ENCODE measurements at places on chromosomes 2 and 18.

DNA sequence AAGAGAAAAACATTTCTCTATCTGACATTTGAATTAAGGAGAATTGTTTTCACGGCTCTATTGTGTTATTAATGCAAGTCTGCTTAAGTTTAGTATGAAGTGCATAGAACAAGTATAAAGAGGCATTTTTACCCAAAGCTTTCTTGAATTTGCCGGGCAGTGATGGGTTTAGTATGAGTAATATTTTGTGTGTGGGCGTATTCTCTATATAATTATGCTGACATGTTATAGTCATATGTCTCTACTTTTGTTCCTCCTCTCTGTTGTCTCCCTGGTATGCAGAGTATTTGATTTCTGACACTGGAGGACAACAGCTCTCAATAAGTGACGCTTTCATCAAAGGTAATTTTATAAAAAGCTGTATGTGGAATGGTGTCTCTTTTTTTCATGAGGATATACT lies 45.9 kb downstream of the PIKFYVE start:
- no peak for DNase-seq

DNA sequence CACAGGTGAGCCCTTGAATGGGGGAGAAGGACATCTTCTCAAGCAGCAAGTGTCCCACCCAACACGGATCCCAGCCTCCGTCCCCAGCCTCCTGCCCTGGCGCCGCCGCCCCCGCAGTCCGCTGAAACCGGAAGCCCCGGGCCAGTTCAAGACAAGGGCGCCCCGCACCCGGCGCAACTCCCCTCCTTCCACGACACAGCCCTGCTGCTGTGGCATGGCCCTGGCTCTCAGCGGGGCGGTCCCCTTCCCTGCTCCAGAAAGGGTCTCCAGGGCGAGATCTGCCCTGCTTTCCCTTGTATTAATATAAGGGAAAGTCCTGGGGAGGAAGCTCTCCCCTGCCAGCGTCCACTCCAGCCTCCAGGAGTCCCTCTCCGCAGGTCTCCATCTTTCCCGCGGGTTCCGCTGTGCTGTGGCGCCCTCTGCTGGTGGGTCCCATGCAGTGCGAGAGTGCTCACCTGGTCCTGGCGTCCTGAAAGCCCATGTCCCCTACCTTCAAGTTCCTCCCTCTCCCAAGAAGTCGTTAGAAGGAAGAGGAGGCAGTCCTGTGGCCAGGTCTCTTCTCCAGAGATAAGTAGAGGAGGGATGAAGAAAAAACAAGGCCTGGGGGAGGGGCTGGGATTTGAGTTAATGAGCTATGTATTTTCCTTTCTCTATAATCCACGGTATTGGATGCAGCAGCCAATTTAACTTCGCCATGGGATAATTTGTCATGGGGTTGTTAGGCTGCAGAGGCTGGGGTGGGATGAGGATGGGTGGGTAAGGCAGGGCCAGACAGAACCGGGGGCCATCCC lies 176.0 kb downstream of the SMAD2 start:
- no peak for DNase-seq

DNA sequence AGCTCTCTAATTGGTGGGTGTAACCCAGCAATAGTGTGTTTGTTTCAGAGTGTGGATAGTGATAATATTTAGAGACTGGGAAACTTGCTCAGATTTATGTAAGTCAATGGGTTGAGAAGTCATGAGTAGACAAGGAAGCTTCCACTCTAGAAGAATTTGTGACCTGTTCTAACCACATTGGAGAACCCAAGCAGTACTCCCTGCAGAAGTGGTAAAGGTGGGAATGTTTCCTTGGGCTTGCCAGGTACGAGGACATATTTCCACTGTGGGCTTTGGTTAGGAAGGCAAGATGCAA lies 350.4 kb downstream of the THSD7B start:
- no peak for DNase-seq

- no peak for DNase-seq
Observed at GRCh38 chr2:217980036-217980435, 22.8 kb downstream of the TNS1 start.

GRCh38 chr18:37362158-37362890 lies 203.3 kb downstream of the CELF4 start:
- no peak for DNase-seq

DNA sequence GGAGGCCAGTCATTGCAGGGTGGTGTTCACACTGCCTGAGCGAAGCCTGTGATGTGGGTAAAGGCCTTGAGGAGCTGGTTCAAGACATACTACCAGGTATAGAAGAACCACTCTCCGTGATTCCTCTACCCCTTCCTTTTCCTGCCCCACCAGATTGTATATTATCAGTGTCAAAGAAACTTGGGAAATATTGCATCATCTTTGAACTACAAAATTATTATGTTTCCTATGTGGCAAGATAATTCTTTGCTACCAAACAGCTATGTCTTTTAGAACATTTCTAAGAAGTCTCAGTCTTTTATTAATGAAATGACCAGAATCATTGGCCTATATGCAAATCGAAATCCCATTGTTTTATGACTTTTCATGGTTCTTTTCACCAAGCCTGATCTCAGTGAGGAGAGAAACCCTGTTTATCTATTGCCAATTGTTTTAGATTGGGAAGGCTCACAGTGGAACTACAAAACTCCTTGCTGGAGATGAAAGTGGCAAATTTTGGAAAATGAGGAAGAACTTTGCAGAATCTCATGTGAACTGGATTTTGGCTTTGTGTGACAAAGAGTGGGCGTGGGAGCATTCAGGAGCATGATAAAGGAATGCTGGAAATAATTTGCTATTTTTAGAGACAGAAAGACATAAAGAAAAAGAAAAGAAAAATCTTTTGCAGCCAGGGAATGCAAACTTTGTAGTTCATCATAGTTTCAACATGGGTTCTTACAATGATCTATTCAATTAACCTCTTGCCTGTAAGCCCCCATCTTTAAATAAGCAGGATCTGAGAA lies 286.9 kb downstream of the INSIG2 start:
- DNase-seq = no peak
